ENCODE measurements at places on chromosomes 13 and 19. TPM values are rescaled to one million over a fixed set of nuclear protein-coding genes. Genes with fewer than 3 reads are reported as not detected.

The PARP4 gene
- total RNA-seq, result 50.9 TPM

The PSG11 gene
- not detected for total RNA-seq

The CD70 gene
- total RNA-seq, result 25.1 TPM

The ARL11 gene
- total RNA-seq, result not detected

The ACER1 gene
- total RNA-seq, result not detected

The APLP1 gene
- total RNA-seq, result 93.4 TPM
